Activated T-cell treated with anti-CD3 and anti-CD28 coated beads for 24 hours (primary cell): ENCODE measurements at places on chromosomes 6 and 20.

DNA sequence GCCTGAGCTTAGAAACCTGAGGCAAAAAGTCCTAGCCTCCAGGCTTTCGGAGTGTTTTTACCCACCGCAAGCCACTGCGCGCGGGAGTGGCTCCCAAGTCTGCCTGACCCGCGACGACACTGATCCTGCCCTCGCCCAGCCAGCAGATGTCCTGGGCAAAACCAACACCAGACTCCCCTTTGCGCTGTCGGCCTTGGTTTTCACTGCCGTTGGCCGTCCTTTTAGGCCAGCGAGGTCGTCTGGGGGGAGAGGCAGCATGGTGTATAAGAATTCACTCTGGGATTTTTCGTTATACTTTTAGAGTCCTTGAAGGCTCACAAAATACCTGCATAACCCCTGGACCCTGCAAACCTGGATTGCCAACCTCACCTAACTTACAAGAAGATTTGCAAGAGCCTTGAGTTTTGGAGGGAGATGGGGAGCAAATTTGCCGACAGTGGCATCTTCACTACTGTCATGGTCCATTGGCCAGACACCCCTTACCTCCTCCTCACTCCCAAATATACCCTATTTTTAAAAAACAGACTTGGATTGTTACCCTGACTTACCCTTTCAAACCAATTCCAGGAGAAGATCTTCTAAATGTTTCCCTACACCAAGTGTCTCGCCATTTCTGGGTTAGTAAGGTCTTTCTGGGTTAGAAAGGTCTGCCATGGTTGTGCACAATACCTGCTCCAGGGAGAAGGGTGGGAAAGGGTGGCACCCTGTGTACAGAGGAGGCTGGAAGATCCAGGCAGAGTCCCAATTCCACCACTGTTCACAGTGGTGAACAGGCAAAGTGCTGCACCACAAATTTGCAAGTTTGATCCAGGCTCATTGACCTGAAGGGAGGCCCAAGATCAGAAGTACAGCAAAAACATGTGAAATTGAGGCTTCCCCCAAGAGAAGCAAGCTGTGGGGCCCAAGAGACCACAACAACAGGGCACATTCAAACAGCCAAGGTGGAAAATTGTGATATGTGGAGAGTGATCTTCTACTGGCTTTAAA lies 4.4 kb downstream of the FOXA2 start:
- no peak for DNase-seq

- DNase-seq = no peak
These were observed 28.2 kb downstream of the CBFA2T2 start for GRCh38 chr20:33518071-33518470.

DNA sequence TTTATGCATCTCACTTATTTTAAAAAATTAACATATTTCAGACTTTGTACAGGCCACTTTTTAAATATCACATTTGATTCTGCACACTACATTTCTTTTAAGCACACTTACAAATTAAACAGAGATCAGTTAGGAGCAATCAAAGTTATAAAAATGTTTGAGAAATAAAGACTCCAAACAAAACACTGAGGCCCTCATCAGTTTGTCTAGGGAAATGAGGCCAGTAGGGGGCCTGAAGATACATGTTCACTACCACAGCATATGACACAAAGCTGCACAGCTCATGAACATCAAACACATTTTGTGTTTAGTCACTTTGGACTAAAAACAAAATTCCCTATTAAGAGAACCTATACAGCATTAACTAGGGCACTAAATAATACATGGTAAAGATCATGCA lies 180.5 kb downstream of the PDE7B start:
- no peak for DNase-seq

DNA sequence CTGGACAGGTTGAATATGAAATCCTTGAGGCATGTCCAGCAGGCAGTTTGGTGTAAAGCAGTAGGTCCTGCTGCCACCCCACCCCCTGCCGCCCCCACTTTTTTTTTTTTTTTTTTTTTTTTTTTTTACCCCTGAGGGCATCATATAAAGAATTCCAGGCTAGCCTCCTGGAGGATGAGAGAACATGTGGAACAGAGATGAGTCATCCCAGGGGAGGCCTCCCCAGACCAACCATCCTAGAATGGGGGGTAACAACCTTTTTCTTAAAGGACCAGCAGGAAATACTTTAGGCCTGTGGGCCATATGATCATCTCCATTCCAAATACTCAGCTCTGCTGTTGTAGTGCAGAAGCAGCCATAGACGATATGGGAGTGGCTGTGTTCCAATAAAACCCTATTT lies 170.9 kb downstream of the GJA10 start:
- DNase-seq = no peak

GRCh38 chr6:39791311-39791710 lies 865 bp upstream of the DAAM2 start:
- DNase-seq = no peak

DNA sequence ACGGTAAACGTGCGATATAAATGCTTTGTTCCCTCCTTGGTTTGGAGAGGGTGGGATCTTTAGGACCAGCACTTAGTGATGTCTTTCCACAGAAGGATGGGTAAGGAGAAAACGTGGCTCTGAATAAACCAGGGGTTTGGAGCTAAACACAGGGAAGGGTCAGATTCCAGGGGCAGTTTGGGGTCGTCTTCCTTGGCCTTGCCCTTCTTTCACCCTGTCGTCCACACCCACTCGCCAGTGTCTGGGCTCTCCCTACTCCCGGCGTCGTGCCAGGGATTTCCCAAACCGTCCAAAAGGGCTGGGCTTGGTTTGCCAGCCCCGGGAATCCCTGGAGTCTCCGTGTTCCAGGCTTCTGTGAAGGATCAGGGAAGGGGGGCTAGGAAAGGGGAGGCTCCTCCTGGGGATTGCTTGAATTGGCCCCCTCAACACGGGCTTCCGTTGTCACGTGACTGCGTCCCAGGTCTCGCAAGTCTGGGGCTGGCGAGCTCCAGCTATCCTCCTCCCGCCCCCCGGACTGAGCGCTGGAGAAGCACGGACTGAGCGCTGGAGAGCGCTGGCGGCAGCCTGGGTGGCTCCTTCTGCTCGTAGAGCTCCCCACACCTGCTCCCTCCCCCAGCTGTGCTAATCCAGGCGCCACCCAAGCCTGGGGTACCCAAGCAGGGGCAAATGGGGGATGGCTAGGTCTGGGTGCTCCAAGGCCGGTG lies 9.4 kb upstream of the ARMC12 start:
- no peak for DNase-seq
